ENCODE measurements at places on chromosomes 13 and 19.

GRCh38 chr13:28321756-28322155 is 173.2 kb downstream of the FLT1 start:
- DNase-seq: no peak

DNA sequence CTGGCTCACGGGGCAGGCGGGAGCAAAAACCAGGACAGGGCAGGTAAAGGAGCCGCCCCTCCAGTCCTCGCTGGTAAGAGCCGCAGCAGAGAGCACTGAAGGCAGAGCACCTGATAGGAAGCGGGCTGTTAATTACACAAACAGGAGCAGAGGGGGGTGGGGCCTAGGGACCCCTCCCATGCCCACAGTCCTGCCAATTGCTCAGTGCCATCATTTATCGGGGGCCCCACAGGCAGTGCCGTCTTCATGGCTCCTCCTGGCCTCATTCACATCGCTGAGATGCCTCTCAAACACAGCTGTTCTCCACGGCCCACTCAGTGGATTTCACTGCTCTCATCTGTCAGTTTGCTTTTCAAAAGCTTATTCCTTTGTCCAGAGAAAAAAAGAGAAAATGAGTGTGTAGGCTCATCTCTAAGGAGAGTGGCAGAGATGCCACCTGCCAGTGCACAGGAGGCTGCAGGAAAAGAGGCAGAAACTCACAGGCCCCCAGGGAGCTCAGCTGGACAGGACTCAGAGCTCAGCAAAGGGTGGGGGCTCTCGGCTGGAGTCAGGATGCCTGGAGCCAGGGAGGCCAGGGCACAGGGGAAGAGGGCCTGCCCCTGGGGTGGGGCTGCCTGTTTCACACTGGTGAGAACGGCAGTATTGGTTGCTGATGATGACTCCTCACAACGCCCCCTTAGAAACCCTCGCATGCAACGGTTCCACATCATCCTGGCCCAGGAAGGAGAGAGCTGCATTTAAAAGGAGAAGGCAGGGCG is 174.6 kb downstream of the COL4A1 start:
- DNase-seq: no peak

DNA sequence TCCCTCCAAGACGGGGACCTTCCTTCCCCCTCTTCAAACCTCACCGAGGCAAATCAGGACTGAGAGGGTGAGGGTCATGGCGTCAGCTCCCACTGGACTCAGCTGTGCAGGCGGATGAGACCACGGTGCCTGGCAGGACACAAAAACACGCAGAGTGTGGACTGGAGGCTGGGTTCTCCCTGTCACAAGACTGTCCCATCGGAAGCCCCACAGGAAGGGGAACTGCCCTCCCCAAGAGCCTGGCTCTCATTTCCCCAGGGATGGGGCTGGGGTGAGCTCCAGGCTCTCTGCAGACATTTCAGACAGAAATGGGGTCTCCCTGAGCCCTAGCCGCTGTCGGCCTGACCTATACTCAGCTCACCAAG is at the start of gene LILRB5:
Gene LILRB5, minus strand, starts transcription at position 158 of the 365 bp plus-strand sequence. Its CDS starts 80 bp downstream, at position 78.
- no peak for DNase-seq

GRCh38 chr13:76928456-76928855 is 19.9 kb upstream of the ACOD1 start:
- no peak for DNase-seq

- no peak for DNase-seq
Observed at GRCh38 chr19:10009714-10010224, 535 bp downstream of the COL5A3 start.

DNA sequence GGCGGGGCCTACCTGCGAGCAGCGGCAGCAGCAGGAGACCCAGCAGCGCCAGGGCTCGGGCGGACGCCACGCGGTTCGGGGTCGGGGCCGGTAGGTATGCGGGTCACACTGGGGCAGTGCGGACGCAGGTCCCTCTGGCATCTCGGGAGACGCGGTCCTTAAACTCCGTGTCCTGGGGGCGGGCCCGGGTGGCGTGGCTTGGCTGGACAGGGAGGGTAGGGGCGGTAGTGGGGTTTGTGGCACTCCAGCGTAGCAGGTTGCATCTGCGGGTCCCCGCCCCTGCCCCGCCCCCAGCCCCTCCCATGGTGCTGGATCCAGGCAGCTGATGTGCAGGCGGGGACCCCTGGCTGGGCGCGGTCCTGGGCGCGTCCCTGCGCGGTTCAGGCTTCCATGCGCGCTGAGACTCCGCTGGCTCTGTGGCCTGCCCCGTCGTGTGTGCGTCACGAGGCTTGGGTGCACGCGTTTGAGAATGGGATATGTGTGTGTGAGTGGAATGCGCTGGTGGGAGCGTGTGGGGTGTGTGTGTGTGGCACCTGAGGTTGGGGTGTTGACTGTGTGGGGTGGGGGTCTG is 96.1 kb downstream of the WTIP start:
- no peak for DNase-seq

DNA sequence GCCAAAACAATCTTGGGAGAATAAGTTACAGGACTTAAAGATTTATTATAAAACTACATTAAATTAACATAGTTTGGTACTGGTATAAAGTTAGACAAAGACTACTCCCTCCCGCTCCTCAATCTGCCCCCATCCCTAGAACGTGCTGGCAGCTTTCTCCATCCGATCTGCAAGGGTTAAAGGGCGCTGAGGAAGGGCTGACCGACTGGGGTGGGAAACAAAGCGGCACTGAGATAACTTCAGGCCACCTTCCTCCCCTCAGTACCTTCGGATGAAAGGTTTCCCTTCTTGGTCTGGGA is 790 bp upstream of the SUGT1 start:
- no peak for DNase-seq

- no peak for DNase-seq
Observed at GRCh38 chr19:49557641-49558325, 22.6 kb downstream of the NOSIP start.

DNA sequence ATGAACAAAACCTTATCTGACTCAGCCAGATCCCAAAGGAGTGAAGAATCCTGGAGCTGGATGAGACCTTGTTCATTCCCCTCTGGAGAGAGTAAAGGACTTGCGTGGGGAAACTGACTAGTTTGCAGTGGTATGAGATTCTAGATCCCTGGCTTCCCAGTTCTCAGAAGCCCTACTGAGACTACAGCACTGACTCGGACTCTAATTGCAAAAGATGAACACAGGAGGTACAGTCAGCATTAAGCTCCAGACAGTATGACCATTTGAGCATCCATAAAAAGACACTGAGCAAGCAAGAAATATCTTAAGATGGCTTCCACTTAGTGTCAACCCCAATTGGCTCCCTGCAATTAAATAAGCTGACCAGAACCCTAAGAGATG is 6.8 kb downstream of the ZC3H4 start:
- no peak for DNase-seq

DNA sequence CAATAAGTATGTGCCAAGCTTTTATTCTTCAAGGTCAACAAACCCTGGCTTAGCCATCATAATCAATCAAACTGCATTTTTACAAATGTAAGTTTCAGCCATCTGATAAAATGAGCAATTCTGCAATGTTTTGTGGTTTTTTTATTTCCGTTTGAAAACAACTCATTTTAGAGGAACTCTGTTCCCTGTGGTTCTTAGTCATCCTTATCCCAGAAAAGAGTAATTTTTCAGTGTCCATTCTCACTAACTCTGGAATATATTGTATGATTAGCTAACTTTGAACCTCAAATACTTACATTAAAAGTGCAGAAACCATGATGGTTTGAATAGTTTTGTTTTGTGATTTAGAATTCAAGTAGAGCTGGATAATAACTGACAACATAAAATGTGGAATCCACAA is 87.6 kb downstream of the IRS2 start:
- DNase-seq: no peak

GRCh38 chr13:58773280-58773859 is 1141.8 kb downstream of the PCDH17 start:
- no peak for DNase-seq

- DNase-seq: no peak
Observed at GRCh38 chr13:114105521-114106225, 26.8 kb downstream of the RASA3 start.

DNA sequence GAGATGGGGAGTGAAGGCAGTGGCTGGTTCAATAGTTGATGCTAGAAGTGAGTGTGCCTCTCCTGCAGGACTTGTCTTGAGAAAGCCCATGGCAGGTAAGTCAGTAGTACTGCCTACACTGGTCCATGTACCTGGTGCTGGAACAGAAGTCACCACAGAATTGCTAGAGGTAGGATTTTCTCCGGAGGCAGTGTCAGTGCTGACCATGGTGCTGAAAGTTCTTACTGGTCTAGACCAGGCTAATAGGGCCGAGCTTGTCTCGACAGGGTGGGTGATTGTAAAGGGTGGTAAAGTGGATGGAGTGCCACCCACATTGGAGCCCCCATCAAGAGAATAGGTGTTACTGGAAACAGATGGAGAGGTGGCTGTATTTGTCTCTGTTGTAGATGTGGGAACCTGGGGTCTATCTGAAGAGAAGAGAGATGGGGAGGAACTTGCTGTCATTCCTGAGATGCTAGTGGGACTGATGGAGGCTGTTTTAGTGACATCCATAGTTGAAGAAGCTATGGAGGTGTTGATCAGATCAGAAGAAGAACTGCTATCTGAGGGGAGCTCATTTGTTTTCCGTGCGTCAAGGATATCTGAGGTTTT is 36.6 kb downstream of the MUC16 start:
- DNase-seq: no peak

GRCh38 chr13:30292325-30292724 is 15.0 kb downstream of the KATNAL1 start:
- no peak for DNase-seq

DNA sequence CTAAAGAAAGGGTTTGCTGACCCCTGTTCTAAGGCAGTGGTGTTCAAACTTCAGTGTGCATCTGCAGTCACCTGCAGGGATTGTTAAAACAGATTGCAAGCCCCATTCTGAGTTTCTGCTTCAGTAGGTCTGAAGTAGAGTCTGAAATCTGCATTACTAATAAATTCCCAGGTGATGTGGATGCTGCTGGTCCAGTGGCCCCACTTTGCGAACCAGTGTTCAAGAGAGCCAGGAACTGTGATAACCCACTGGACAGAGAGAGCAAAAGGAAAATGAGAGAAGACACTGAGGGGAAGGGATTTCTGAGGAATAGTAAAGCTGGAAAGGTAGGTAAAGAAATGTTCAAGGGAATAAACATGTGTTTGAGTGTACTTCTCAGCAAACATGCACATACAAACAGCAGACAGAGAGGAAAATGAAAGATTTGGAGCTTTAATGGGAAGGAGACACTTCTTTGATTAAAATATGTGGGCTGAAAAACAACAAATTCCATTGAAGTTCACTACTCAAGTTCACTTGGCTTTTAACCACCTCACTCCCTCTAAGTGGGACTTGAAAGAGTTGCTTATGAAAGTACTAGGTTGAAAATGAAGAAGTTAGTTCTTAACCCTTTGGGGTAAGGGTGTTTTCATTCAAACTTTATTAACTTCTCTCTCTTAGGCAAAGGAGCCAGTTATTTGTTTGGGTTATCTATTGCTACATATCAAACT is 26.4 kb upstream of the FAM216B start:
- DNase-seq: no peak

Measured in esophagus squamous epithelium (tissue), 5 donors.